COR-L47 (cell line): ENCODE measurements at places on chromosomes 13 and 19.

DNA sequence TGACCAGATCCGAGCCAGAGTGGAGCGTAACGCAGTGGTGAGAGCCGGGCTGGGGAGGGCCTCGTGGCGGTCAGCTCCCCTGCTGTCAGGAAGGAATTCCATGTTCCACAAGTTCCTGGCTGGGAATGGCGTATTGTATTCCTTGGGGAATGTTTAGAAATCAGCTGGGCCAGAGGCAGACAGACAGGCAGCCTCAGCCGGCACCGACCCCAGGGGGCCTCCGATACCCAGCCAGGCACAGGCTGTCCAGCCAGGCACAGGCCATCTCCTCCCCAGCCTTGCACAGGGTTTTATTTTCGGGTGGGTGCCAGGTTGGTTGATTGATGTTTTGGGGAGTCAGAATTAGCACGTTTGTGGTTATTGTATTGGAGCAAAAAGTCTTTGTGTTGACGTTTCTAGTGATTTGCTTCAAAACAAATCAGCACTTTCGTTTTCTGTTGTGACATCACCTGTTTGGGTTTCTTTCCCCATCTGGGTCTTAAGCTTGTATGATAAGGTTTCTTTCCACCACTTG, 126.6 kb upstream of the MCF2L start:
- DNase-seq = no peak

DNA sequence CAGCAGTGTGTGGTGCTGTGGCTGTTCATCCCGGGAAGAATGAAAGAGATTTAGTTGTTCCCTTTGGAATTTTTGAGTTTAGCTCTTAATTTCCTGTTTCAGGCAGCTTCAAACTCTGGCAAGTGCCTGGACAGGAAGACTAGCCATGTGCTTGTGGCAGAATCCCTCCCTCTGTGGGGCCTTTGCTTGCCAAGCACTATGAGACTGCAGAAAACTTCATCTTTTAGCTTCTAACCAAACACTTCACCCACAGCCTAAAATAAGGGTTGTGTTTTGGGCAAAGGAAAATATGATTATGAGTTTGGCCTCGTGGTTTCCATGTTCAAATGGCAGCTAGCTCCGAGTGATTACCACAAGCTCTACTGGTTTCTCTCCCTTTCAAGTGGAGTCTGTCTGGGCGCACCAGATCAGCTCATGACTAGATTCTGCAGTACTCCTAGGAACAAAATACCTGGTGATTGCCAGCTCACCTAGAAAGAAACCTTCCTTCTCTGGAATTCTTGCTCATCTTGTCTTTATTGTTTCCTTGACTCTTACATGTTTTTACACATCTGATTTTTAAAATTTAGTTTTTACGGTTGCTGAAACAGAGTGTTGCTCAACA, 707.5 kb downstream of the SLITRK6 start:
- no peak for DNase-seq

DNA sequence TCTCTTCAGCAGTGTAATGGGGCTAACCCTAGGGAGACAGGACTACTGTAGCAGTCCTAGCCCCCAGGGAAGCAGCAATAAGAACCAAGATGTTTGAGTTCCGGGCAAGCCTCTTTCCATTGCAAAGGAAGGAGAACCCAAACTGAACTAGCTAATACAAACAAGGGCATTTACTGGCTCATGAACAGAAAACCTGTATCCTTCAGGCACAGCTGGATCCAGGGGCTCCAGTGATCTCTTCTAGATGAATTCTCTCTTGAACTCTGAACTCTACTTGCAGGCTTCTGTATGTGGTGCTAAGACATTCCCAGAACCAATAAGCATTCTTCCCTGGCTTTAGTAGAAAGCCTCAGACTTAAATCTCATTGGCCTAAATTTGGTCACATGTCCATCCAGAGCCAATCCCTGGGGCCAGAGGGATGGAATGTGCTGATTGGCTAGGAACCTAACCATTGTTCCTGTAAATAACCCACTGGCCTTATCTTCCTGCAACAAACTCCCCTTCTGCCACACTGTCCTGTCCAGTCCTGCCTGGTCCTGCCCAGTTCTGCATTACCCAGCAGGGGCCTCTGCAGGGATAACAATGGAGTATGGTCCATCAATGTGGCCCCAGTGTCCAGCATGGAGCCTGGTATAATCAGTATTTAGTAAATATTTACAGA, 3.9 kb upstream of the PODNL1 start:
- DNase-seq = no peak

DNA sequence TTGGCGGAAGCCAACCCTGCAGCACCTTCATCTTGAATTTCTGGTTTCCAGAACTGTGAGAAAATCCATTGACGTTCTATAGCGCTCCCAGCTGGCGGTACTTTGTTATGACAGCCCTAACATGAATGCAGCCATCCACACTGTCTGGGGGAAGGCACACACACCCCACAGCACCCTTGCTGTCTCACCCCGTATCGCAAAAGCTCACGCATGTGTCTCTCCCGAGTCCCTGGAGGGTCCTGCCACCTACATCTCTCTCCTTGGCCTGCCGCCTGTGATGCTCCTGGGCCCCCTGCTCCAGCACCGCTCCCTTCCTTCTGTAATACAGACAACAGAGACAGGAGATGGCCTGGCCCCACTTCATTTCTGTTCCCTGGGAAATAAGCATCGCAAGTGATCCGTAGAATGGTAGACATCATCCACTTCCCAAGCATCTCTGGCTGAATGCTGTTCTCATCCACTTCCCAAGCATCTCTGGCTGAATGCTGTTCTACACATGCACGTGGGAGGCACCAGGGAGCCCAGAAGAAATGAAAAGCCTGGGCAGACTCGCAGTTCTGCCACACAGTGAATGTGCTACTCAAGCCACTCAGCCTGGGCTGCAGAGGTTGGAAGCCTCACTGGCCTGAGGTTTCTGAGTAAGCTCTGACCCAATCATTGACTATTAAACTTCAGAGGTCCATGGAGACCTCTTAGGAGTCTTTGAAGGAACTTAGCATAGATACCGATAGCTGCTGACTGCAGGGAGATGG, 29.6 kb downstream of the EPN1 start:
- no peak for DNase-seq

DNA sequence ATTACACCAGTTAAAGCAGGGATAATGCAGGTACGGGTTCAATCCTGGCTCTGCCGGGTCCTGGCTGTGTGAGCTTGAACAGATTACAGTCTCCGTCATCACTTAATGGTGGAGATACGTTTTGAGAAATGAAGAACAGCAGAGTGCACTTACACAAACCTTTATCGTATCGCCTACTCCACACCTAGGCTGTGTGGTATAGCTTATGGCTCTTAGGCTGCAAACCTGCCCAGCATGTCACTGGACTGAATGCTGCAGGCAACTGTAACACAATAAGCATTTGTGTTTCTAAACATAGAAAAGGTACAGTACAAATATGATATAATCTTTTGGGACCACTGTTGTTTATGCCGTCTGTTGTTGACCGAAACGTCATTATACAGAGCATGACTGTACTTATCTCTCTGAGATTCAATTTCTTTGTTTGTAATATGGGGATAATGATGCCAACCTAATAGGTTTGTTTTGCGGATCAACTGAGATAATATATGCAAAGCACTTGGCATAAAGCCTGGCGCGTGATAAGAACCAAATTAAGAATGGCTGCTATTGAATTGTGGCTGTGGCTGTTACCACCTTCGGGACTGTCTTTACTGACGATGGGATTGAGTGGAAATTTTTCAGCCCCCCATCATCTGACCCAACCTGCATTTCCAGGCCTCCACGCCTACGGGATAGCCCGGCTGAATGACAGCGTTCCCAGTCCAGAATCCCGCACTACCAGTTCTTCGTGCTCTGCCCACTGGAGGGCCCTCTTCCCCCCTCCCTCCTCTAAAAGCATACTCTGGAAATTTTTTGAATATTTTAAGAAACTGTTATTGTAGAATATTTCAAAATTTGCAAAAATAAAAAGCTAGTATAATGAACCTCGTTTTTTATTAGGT, 11.2 kb downstream of the KRTDAP start:
- DNase-seq = peak; percentile 41

DNA sequence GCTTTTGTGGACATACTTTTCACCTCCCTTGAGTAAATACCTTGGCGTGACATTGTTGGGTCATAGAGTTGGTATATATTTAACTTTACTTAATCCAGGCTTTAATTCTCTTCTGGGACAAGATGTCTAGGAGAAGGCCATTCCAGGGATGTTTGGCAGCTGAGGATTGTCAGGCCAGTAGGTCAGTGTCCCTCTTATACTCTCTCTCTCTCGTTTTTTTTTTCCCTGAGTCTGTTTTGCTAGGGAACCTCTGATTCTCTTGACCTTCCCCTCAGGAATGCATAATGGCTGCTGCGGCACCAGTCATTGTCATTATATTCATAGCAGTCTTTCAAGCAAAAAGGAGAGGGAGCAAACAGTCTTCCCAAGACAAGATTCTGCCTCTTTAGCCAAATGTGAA, 48.8 kb downstream of the BICRA start:
- DNase-seq = no peak

DNA sequence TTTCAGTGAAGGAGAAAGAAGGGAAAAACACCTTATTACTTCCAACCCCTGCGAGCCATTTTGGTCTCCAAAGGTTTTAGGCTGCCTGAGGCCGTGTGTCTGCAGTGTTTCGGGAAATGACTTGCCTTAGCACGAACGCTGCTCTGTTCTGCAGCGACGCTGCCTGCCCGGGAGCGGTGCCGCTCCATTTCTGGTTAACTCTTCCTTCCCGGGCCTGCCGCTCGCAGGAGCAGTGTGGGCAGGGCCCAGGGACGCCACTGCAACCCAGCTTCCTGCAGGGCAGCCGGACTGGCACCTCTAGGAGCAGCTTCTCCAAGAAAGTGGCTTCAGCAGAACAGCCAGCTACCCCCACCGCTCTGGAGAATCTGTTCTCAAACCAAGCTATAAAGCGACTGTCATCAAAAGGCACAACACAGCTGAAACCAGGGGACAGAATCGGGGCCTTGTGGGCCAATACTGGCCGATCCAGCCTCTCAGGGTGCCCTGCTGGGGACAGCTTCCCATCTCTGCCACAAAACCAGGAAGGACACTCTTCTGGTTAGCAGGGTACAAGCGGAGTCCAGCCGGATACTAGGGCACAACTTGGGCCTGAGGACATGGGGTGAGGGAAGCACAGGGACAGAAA, 72.2 kb downstream of the KCTD15 start:
- DNase-seq = no peak

DNA sequence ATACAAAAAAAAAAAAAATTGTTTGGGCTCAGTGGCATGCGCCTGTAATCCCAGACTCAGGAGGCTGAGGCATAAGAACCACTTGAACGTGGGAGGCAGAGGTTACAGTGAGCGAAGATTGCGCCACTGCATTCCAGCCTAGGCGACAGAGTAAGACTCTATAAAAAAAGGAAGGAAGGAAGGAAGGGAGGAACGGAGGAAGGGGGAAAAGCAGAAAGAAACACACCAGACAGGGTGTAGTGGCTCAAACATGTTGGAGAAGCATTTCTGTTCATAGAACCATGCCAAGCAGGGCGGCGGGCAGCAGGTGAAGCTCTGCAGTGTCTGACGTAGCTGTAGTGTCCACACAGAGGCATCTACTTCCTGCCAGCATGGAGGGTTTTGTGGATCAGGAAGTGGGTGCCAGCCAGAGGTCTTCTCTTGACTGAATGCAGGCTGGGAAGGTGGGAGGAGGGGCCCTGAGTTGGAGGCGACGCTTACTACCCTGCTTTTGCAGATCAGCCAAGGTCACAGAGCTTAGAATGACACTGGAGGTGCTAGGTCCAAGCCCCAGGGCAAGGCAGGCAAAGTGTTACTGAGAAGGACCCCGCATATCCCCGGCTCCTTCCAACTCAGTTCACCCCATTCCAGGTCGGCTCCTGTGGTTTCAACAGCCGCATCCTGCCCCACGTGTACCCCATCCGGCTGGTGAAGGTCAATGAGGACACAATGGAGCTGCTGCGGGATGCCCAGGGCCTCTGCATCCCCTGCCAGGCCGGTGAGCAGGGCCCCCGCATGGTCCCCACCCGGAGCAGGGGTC, 11.6 kb upstream of the PGLS start:
- no peak for DNase-seq
